NCI-H345 (cell line): ENCODE measurements at places on chromosomes 4 and X.

DNA sequence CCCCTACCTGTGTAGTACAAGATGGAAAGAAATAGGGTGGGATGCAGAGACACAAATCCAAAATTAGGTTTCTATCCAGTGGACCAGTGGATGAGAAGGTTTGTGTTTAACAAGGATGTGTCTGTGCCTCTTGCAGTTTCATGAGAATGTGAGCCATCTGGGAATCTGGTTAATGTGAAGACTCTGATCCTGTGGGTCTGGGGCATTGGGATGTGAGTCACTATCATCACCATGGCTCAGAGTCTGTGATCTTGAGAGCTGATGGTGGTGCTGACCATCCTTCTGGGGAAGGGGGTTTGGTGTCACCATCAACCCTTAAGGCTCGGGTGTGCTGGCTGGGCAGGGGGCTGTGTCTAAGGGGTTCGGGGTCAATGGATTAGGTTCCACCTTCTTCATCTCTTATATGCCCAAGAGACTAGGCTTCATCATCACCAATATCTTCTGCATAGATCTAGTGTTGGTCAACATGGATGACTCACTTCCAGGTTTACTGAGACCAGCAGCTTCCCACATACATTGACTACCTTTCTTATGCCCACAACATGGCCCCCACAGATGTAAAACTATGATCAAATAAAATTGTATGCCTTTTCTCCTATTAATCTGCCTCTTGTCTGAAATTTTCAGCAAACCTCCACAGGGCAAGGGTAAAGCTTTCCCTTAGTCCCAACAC, 65.7 kb upstream of the MID1 start:
- no peak for DNase-seq

DNA sequence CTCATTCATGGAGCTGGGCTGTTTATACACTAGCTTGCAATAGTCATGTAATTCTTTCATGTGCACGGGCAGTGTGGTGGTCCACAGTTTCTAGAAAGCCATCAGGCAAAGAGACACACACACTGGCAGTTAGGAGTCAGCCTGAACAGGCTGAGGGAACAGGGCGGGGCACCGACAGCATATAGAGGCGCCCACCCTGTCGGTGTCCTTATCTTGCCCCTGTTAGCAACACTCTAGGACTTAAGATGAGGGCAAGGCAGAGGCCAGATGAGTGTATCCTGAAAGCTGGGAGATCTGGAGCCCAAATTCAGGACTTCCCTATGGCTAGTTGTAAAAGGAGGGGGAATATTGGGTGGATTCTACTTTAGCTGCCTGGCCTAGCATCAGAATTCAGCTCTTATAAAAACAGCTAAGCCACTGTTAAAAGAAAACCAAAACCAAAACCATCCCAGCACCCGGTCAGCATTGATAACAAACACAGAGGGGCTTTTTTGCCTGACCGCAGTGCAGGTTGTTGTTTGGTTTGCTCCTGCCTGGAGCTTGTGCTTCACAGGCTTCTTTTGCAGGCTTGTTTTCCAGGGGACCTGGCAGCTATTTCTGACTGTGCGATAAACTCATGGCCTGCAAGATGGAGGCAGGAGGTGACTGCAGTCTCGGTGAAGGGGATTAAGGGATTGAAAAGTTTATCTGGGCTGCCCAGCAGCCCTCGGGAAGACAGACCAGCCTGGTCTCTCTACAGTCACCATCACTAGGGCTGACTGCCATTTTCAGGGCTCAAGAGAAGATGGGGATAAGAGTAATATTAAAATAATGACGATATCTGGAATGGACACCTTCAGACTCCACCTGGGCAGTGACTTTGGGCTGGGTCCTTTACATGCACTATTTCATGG, 638.9 kb downstream of the MID1IP1 start:
- no peak for DNase-seq

- no peak for DNase-seq
Measured at GRCh38 chr4:147678796-147679549, 5.0 kb downstream of the PRMT9 start.

DNA sequence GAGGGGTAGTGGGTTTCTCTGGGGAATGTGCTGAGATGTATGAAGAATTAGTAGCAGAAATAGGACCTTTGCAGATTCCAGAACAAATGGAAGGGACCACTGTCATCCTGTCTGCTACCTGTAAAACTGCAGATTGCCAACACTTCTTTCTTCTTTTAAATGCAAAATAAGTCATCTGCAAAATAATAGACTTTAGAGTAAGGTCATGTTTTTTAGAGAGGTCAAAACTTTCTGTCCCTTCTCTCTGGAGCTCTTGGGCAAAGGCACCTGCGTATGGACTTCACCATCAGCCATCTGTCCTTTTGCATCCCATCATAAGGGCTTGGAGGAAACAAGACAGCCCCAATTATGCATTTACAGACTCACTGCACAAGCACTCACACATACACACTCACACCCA, 121.1 kb upstream of the PPARGC1A start:
- DNase-seq, result no peak

DNA sequence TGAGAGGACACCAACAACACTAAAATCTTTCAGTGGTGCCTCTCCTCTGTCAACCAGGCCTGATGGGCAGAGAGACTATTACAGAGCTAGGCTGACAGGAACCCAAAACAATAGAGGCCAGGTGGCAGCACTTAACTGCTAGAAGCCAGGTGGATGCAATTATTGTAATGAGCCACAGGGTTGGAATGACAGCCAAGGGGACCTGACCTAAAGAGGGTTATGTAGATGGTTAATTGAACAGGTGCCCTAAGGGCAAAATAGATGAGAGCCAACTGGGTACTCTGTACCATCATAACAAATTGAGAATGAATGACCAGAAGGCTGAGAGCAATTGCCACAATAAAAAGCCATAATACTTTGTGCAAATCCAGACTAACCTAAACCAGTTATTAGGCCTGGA, 24.7 kb upstream of the FRAS1 start:
- peak; percentile 84 for DNase-seq

DNA sequence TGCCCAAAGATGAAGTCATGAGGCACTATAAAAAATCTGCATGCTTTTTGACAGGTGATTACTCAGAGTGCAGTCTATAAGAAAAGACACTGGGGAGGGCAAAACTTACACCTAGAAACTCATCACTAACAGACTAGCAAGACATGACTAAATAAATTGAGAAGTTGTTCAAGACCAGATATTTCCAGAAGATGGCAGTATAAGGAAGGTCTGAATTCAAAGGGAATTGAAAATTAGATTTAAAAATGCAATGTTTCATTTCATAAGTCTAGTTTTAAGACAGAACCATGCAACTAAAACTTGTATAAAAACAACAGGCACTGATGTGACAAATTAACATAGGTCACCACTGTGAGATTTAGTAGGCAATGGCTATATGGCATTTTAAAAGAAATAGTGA, 232.5 kb upstream of the POF1B start:
- no peak for DNase-seq

DNA sequence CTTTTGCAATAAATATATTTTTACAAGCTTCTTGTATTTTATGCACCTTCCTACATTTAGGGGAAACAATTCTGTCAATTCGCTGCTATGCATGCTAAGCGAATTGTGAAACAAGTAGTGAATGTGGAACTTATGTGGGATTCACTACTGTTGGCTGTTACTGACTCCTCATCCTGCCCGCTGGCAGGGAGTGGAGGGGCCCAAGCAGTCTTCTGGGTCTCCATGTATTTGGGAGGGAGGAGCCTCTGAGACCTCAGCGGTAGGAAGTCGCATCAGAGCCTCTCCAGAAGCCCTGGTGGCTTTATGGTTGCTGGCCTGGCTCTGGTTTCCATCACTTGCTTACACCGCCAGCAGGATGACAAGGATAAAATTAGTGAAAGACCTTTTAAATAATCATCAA, 3.7 kb upstream of the SETD7 start:
- DNase-seq, result no peak

DNA sequence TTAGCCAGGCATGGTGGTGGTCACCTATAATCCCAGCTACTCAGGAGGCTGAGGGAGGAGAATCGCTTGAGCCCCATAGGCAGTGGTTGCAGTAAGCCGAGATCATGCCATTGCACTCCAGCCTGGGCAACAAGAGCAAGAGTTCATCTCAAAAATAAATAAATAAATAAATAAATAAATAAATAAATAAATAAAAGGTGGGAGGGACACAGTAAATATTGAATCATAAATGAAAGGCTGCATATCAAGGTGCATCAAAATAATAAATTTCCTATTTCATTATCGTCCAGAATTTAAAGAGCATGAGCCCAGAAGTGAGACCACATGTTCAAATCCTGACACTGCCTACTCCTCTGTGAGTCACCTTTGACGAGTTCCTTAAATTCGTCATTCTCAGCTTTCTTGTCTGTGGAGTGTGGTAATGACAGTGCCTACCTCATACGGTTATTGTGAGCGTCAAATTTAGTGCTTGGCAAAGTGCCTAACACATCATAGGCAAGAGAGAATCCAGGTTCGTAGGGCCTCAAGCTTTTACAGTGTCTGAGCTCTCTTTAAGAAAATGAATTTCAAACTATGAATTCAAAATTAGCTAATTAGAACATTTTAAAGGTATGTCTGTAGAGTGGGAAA, 49.9 kb downstream of the IL15 start:
- DNase-seq, result peak; percentile 19

- no peak for DNase-seq
Measured at GRCh38 chr4:82428526-82428968, 1.7 kb downstream of the HNRNPDL start.

DNA sequence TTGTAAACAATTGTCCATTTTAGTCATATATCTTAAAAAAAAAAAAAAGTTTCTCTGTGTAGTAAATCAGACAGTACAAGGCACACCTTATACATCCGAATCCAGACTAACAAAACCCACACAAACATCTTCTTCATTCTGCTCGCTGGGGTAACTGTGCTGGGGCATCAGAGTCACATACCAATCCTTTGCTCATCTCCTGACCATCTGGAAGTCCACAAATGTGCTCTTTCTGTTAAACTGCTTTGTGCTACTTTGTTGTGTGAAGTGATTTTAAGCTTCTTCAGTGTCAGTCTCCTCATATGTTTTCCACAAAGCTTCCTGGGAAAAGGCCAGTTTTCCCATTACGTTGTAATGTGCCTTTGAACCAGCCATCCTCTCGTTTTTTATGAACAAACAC, 86.2 kb upstream of the CBR4 start:
- no peak for DNase-seq

DNA sequence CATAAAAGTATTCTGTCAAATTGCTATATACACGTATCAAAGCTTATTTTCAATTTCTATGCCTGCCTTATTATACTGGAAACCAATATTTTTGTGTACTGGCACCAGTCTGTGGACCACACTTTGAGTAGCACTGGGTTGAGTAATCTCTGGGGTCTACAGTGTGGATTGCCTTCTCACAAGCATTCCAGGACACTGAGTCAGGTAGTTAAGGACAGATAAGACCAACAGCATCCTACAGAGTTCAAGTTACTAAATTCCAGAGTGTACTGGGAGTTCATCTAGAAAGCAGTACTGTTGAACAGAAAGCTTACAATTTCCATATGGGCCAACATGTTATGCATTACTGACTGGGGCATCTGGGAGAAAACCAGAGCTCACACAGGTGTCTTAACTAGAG, 61.8 kb downstream of the VMA21 start:
- DNase-seq, result no peak

- no peak for DNase-seq
Measured at GRCh38 chrX:9597361-9598035, 132.6 kb downstream of the TBL1X start.

GRCh38 chrX:103124284-103124683, 31.3 kb upstream of the NXF3 start:
- DNase-seq, result no peak

DNA sequence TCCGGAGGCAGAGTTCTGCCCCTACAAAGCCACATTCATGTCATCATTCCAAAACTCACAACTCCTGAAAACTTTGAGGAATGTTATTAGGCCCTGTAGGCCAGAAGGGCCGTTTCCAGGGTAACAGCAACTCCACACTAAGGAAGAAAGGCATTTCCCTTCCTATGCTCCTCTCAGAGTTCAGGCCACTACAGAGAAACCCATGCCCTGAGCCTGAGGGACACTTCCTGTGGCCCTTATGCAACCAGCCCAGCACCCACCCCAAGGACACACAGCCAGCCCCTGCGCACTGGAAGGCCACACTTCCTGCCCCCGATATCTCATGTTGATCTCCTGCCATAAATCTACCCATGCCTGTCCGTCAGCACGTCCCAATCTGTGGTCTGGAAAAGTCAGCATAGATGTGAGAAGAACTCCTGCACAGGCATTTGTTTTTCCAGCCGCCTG, 289.3 kb downstream of the BCOR start:
- DNase-seq, result no peak

- peak; percentile 20 for DNase-seq
Measured at GRCh38 chr4:150232029-150232428, 153.8 kb downstream of the DCLK2 start.

- DNase-seq, result no peak
Measured at GRCh38 chrX:106300239-106300638, 132.1 kb downstream of the PWWP3B start.

DNA sequence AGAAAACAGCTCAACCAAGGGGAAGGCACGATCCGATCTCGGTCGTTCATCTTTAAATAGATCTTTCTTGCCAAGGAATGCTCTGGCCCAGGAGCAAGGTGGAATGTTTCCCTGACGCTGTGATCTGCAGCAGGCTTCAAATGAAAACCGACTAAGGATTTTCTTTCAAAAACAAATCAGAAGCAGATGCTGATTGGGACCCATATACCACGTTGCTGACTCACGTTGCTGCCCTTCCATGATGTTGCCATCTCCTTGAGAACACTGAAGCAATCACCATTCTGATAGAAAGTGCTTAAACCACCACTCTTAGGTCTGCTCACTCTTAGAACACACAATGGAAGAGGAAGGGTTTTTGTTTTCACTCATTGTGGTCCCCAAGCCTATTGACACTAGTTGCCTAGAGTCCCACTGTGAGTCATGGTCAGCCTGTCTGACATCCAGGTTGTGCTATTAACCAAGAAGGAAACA, 26.1 kb downstream of the LAMTOR3 start:
- no peak for DNase-seq

DNA sequence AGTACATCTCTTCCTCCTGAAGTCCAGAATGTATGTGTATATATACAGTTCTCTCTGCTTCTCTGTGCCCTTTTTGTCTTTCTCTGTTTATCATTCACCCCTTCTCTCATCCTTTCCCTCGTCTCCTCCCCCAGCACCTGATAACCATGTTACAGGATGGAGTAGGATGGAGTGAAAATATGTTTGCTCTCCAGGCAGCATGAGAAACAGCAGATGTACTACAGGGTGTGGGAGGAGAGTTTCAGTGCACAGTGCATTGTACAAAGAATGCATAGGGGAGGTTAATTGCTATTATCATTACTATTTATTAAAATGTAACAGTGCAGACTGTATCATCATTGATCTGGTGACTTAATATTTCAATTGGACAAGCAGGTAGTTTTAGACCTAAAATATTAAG, 104.5 kb downstream of the MFAP3L start:
- no peak for DNase-seq

- DNase-seq, result peak; percentile 29
Measured at GRCh38 chr4:147590249-147590920, 26.8 kb upstream of the TMEM184C start.

DNA sequence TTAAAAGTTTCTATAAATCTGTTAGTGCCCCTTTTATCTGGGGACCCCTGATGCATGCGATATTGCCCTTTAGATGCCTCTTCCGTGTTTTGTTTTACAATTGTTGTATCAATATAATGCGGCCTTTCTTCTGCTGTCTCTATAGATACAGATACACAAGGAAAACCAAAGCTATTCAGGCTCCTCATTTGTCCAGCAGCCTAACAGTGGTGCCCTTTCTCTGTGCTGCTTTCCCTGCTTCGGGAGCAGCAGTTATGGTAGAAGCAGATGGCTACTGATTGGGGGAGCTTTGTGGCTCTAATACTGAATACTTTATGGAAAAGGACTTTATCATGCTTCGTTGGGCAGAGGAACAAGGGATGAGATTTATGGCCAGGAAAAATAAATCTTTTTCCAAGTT, 10.6 kb upstream of the PRDM8 start:
- no peak for DNase-seq
